ENCODE measurements at places on chromosomes 4 and X.

GRCh38 chr4:138951764-138952163 is 63.8 kb upstream of the NOCT start:
- DNase-seq, result no peak

DNA sequence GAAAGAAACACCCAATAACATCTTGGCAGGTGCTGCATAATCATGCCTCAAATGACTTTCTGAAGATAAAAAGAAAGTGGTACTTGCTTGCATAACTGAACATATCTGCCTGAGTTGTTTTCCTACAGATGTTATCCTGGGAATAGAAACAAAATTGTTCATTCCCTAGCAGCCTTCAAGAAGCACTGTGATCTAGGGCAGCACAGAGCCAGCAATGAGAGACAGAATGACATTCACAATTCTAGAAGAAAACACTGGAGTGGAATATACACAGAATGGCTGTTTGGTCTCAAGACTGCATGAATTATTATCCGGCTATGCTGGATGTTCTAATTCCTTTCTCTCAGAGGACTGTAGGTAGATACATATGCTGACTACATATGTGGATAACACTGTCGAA is 790.9 kb downstream of the PDHA2 start:
- DNase-seq, result no peak

DNA sequence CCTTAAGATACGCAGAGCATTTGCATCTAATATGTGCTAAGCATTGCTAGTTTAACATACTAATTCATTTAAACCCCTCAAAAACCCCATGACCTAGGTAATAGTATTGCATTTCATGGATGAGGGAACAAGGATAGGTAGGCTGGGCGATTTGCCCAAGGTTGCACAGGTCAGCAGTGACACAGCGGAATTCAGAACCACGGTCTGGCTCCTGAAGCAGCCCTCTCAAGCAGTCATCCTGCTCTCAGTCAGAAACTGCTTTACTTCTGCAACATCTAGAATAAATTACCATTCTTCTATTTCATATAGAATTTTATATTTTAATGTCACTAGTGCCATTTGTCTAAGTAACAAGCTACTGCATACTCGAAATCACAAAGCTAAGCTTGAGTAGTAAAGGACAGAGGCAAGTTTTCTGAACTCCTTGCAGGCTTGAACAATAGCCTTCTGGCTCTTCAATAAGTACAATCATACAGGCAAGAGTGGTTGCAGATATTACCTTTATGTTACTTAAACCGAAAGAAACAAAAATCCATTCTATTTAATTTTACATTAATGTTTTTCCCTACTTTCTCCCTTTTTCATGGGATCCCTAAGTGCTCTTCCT is 555 bp upstream of the SPP1 start:
- DNase-seq, result no peak

DNA sequence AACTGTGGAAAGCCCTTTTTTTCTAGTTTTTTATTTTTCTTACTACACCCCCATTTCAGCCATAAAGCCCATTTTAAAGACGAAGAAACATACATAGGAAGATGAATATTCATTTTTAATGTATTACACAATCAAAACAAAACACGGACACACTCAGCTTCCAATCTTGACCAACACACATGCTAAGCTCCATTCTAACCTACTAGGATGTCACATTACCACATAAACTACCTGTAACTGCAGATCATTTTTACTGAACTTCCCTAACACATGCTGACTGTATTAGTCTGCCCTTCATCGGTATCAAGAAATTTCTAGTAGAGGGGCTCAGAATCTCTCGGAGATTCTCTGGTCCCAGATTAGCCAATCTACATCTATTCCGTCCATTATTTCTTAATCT is 1.8 kb downstream of the CCNI start:
- DNase-seq, result no peak

DNA sequence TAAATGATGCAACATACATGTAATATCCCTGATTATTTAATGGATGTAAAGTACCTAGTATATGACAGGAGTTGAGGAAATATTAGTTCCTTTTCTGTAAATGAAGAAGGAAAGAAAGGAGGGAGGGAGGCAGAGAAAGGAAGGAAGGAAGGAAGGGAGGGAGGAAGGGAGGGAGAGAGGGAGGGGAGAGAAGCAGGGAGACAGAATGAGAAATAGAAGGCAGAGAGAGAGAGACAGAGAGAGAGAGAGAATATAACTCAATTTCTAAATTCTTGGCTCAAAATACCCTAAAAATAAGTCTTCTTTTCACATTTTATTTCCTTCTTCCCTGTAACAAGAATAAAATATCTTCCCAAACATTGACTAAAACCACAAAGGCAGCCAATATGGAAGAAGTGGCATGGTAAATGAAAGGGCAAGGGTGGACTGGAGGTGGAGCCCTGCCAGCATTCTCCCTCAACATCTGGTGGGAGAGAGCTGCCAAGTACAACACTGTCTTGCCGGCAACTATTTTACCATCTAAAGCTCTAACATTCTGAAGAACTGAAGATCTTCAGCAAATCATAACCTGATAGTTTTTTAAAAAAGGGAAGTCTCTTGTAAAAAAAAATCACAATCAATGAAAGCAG is 245.1 kb downstream of the PPP3CA start:
- no peak for DNase-seq

DNA sequence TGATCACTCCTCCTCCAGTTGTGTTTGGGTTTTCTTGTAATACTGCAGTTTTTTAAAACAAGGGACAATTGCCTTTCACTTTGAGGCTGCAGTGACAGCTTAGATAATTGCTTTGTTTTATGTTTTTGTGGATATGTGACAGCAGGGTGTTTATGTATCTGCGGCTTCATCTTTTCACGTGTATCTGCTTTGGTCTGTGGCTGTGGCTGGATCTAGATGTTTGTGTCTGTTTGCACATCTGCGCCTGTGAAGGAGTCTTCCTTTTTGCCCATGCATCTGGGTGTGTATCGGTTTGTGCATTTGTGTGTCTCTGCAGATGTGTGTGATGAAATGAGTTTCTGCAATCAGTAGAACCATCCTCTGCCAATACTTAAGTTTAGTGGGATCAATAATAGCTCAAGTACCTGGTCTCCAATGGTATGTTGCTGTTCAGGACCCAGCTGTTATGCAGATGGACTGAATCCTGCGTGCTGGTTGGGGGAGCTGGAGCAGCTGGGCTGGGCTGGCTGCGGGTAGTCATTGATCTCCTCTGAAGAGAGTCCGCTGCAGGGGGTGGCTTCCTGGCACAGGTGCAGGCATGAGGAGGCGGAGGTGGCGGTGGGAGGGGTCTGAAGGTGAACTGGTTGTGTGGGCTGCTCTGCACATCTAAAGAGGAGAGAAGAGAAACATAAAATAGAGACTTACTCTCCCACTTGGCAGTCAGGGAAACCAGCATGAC is 390.3 kb downstream of the SH2D1A start:
- DNase-seq, result no peak

GRCh38 chrX:43559644-43560043 is 96.5 kb upstream of the MAOA start:
- DNase-seq, result no peak

DNA sequence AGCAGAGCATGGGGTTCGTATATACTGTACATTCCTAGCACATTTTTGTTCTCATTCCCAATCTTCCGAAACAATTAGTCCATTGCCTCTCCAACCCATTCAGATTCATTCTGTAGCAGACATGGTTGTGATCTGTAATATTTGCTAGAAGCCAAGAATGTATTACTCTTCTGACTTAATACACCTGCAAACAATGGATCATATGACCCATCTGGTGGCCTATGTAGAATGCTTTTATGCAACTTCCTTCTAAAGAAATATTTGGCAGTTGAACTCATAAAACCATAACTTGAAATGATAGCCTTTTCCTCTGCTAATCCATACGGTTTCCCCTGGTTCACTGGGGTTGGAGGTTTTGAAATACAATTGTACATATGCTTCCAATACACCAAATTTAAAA is 32.8 kb upstream of the SGMS2 start:
- DNase-seq, result no peak

DNA sequence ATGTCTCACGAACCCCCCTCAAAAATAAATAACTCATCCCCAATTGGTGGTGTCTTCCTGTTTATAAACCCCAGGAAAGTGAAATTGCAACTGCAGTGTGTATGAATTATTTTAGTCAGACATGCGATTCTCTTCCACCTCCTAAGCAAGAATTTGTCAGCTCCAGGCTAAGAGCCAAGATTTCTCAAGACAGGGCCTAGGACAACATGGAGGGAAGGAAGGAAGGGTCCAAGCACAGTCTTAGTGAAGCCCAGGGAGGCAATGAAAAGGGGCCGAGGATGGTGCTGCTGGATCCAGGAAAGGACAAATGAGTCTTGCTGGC is 20.0 kb downstream of the SH3KBP1 start:
- no peak for DNase-seq

GRCh38 chrX:45187731-45188130 is 12.9 kb downstream of the DIPK2B start:
- no peak for DNase-seq

DNA sequence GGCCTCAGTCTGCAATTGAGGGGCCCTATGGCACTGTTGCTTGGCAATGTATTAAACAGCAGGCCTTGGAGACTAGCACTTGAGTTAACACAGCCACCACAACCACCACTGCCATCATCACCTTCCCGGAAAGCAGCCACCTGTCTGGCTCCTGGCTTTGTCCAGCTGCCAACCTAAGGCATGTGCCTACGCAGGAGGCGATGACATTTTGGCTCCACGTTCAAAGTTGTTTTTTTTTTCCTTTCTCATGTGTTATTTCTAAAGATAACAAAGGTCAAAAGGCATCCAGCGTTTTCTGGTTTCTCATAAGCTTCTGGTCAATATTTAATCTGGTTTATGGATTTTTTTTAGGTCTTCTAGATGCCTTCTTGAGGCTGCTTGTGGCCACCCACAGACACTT is 7.5 kb downstream of the CLDN2 start:
- DNase-seq, result no peak

DNA sequence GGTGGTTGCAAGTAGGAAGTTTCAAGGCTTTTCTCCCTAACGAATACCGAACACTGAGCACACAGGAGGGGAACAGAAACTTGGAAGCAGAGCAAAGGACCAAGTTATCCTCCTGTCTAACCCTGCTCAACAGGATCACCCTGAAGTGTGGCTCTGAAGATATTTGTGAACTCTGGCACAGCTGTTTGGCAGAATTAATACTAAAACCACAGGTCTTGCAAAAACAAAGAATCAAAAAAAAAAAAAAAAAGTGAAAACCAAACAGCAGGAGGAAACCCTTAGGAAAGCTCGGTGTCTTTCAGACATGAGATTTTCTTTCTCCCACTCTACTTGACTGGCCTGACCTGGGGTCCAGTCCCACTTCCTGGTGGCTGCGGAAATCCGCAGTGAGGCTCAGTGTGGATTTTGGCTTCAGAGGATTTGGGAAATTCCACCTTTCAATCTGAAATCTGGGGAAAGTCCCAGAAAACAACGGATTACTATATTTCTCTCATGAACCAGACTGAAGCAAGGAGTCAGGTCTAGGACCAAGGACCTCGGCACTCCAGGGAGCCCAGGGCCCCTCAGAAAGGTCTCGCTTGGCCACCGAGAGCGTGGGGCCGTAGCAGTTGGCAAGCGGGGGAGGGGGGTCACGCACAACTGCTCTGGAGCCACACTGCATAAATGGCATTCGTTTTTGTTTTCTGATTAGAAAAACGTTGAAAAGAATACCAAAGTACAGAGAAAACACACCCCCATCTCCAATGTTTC is 867 bp downstream of the TIFA start:
- no peak for DNase-seq

- DNase-seq, result no peak
Measured at GRCh38 chrX:154488336-154489075, 1.9 kb downstream of the SLC10A3 start.
